ENCODE measurements at places on chromosomes 11 and 22. TPM values are rescaled to one million over a fixed set of nuclear protein-coding genes. Genes with fewer than 3 reads are reported as not detected.

GRCh38 chr11:61034111-61034510, 62.6 kb downstream of the CD6 start:
- no peak for DNase-seq

The ASCL2 gene
- 1.5 TPM for polyA plus RNA-seq

DNA sequence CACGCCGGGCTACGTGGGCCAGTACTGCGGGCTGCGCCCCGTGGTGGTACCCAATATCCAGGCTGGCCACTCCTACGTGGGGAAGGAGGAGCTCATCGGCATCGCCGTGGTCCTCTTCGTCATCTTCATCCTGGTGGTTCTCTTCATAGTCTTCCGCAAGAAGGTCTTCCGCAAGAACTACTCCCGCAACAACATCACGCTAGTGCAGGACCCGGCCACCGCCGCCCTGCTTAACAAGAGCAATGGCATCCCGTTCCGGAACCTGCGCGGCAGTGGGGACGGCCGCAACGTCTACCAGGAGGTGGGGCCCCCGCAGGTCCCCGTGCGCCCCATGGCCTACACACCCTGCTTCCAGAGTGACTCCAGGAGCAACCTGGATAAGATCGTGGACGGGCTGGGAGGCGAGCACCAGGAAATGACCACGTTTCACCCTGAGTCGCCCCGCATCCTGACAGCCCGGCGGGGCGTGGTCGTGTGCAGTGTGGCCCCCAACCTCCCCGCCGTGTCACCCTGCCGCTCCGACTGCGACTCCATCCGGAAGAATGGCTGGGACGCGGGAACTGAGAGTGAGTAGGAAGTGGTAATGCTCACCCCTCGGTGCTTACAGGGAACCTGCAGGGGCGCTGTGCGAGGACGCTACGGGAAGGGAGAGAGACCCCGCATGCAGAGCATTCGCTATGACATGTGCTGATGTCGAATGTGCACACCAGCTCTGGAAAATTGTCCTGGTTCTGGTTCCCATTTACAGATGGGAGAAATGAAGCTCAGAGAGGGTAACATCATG, 86.4 kb upstream of the MTNR1B start:
- DNase-seq, result no peak

GRCh38 chr11:9651481-9651880, 12.4 kb upstream of the SWAP70 start:
- DNase-seq, result no peak

The MUC5AC gene
- 0.35 TPM for polyA plus RNA-seq

The NAALADL1 gene
- polyA plus RNA-seq, result 16.9 TPM

- DNase-seq, result no peak
Measured at GRCh38 chr11:64466115-64466718, 107.3 kb downstream of the RPS6KA4 start.
